Left colon (tissue), 2 donors: ENCODE measurements at places on chromosomes 1 and 21.

GRCh38 chr1:55353707-55354620 lies 138.8 kb upstream of the USP24 start:
- DNase-seq: no peak

GRCh38 chr1:74654708-74655107 lies 18.9 kb downstream of the ERICH3 start:
- DNase-seq: no peak

DNA sequence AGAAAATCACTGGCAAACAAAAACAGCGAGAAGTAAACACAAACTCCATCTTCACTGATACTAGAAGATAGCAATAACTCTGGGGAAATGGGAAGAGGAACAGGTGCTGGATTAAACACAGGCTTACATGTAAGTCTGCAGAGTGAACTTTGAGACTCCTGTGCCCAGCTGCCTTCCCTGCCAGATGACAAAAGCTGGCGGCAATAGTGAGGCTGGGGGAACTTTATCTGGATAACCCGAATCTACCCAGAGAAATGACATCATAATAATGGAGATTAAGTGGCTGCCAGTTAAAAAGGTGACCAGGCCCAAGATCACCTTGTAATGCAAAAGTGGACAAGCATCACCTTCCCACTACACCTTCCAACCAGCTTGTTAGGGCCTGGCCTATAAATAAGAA lies 184.5 kb downstream of the CHRM3 start:
- no peak for DNase-seq

DNA sequence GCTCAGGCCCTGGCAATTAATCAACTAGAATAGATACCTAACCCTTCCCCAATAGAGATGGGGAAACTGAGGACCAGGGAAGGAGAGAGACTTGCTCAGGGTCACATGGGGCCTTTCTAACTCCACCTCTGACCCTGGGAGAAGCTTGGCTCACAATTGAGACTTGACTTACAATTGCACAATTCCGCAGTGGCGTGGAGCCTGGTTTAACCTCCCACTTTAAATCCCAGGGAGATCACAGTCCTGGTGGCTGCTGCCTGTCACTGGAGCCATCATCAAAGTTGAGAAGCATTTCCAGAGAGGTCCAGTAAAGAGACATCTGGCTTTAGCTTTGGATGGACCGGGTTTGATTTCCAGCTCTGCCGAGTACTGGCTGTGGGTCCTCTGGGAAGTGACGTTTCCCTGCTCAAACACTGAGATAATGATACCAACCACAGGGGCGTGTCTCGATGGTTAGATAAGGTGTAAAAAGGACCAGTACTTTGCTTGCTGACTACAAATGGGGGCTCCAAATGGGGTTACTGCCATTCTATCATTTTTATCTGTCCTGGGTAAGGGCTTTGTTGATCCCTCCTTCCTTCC lies 39.3 kb downstream of the TRIM62 start:
- DNase-seq: no peak

DNA sequence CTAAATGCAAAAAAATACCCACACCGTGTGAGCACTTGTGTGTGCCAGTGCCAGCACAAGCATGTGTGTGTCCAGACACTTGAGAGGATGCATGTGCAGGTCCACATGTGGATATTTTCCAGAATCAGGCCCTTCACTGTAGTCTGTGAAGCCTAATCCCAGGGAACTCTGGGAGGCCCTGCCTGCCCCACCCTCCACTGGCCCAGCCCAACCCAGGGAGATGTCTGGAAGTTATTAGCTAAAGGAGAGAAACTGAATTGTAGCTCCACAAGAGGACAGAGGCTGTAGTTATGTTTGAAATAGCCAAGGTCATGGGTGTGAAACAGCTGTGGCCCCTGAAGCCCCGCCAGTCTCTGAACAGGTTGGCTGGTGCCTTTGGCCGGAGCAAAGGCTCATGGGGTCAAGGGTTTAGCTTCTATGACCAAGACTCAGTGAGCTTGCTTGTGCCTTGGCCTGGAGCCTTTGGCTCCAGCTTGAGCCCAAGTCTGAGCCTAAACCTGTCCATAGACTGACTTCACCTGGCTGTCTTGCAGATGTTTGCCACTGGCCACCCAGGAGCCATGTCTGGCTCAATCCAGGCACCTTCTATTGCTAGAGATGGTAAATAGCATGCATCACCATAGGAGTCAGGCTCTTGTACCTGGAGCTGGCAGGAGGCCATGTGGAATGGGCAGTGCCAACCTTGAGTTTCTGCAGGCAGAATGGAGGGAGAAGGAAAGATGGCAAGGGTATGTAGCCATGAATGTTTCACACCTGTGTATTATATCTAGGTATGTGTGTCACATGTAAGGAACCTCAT lies 69.9 kb downstream of the TMEM53 start:
- DNase-seq: no peak

DNA sequence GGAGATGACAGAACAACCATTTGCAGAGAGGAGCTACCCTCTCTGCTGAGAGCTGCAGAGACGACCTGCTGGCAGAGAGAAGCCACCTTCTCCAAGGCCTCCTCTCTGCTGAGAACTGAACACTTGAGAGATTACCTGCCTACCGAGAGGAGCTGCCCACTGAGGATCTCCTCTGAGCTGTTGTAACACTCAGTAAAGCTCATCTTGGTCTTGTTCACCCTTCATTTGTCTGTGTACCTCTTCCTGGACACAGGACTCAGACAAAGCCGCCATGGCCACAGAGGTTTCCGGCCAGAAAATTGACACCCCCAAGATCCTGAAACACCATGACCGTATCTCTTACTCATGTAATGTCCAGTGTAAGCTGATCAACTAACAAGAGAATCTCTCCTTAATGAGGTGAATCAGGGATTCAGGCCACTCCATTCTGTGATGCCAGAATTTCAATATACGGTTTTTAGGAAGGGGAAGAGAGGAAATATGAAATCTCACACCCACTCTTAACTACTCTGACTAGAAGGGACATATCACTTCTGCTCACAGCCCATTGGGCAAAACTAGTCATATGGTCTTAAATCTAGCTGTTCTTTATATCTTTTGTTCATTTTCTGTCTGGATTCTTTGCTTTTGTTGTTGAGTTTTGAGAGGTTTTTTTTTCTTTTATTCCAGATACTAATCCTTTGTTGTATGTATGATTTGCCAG lies 83.8 kb downstream of the RHOU start:
- DNase-seq: no peak

- peak; percentile 62 for DNase-seq
These were observed 636 bp downstream of the VAMP4 start for GRCh38 chr1:171740987-171741871.

DNA sequence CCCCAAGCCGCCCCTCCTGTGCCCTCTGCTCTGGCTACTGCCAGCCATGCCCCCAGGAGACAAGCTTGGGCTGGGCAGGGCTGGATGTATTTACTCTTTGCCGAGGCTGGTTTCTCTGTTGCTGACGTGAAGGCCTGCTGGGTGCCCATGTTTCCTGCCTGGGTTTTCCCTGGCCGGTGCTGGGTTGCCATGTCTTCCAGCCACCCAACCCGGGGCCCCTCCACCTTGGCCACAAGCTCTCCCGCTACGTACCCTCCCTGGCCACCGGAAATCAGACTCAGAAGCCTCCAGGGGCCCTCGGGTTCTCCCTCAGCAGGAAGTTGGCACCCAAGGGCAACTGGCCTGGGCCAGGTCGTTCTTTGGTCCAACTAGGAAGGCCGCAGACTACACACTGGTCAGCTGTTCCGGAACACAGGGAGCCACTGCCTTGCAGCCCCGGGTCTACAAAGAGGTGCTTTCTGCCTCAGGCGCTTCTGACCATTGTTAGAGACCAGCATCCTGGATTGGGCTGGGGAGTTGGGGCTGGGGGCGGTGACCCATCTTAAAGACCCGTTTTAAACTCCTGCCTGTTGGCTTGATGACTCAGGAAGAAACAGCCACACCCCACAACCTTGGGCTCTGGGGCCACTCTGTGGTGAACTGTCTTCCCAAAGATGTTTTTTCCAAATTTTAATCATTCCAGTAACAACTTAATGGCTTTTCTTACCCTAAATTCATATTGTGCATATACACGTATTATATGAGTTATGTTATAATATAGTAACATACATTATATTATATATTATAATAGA lies 71.2 kb upstream of the RUNX3 start:
- DNase-seq: no peak

DNA sequence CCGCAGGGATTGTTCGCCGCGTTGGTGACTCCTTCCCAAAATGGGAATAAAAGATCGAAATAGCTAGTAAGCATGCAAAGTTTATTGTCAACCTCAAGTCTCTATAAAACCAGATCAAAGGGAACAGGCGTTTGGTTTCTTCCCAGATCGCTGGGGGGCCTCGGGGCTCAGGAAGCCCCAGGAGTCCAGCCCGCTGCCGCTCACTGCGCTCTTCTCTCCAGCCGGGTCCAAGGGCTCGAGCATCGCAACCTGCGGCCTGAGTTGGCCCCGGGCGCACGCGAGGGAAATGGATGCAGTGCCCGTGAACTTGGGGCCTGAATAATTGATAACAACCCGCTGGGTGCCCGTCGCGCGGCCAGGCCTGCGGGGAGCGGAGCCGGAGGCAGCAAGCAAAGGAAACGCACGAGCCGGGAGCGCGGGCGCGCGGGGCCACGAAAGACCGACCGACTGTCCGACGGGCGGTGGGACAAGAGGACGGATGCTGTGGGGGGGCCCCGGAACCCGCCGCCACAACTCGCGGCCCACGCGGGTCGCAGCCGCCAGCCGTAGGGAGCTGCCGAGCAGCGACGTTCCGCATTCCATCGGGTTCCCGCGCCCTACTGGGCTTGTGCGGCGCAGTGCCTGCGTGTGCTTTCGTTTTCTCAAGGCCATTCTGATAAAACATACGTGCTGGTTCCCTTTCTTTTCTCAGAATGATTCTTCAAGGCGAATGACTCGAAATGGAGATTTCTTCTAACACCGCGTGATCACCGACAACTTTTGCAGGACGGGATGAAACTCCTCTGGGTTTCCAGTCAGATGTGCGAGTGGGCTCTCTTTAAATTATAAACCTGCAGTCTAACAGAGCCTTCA lies 14.0 kb upstream of the ALX3 start:
- peak; percentile 59 for DNase-seq

DNA sequence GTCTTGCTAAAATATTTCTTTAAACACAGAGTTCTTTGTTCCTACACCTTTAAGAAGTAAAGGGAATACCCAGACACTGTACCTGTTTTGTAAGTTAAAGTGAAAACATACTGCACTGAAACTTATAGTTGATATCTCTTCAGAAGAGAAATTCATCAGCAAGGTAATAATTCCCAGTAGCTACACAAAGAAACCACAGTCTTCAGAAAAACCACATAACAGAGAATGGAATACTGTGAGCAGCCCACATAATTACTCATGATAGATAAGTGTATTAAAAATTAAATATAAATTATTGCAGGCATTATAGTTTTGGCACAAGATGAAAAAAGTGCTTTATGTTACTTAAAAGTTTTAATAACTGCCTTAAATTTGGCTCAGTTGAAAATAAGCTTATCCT lies 276.6 kb downstream of the SETD4 start:
- DNase-seq: no peak

GRCh38 chr1:110463725-110464124 lies 12.8 kb downstream of the PROK1 start:
- DNase-seq: no peak

- no peak for DNase-seq
These were observed 55.4 kb upstream of the SCYL3 start for GRCh38 chr1:169949139-169949538.

- DNase-seq: no peak
These were observed 4.0 kb downstream of the ERG start for GRCh38 chr21:38494251-38494642.

DNA sequence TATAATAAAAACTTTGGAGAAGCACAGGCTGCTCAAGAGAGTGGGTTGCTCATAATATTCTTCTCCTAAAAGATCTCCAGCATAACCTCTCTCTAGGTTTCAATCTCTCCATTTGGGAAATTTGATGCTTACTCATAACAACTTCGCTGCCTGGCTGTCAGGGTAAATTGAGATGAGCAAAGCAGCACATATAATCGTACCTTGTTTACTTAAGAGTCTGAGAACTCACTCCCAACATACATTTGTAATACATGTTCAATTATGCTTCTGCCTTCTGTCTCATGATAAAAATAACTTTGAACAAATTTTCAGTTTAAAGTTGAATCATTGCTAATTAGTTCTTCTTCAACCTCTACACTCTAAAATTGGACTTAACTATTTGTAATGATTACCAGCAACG lies 68.9 kb downstream of the DUSP10 start:
- no peak for DNase-seq

DNA sequence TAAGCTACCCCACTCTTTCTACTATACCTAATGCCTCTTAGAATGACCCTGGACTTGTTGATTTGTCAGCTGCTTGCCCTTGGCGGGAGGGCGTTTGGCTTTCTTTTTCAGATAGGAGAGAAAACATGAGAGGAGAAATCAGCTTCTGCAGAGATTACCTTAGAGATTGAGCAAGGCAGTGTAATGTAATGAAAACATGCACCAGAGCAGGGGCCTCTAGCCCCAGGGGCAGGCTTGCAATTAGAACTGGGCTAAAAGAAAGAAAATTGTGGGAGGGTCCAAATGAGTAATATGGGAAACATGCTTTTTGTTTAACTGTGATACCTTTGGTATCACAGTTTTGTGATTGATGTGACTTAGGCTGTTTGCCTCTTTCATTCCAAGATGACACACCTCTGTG lies 89.7 kb downstream of the PBX1 start:
- DNase-seq: no peak

GRCh38 chr1:200364831-200365230 lies 45.0 kb downstream of the ZNF281 start:
- no peak for DNase-seq

DNA sequence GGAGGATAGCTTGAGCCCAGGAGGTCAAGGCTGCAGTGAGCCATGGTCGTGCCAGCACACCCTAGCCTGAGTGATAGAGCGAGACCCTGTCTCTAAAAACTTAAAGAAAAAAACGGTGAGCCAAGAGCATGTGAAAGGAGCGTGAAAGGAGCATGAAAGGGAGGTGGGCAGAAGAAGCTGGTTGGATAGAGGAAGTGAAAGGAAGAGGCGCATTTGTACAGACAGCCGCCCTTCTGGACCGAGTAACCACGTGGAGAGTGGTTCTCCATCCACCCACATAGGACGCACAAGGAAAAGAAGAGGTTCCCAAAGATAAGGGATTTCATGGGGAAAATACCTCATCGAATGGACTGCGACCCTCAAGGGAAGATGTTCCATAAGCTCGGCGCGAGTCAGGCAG lies 60.4 kb upstream of the IFNAR2 start:
- no peak for DNase-seq

DNA sequence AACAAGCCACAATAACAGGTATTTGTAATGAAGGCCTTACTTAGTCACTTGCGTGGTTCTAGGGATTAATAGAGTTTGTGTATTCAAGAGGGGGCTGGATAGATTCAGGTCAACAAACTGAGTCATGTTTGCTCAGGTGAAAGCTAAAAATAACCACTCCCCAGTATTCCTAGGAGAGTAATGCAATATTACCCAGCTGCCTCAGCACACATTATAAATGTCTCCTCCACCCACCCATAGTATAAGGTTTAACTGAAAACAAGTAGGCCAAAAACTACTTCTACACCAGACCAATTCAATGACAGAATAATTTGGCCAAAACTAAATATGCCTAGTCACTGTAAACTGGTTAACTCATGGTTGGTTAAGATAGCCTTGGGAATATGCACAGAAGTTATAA lies 34.4 kb downstream of the WLS start:
- DNase-seq: no peak
